GM10248 (cell line): ENCODE measurements at places on chromosomes 7 and 10.

DNA sequence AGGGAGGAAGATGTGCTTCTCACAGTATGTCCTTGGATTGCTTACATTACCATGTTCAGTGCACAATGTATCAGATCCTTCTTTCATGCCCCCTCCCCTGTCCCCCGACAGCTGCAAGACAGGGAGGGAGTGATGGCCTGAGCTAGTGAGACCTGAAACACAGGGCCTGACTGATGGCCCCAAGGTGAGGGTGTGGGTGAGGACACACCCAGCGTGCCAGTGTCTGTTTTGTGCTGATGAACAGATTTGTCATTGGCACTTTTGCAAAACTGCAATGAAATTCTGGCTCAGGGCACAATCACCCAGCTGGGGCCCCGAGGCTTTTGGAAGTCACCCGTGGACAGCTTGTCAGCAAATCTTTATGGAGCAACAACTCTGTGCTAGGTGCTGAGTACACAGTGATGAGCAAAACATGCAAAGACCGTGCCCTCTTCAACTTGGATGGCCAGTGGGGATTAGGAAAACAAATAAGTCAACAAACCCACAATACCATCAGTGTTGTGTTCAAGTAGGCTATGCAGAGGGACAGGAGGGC, 59.4 kb upstream of the EMX2 start:
- DNase-seq = no peak

DNA sequence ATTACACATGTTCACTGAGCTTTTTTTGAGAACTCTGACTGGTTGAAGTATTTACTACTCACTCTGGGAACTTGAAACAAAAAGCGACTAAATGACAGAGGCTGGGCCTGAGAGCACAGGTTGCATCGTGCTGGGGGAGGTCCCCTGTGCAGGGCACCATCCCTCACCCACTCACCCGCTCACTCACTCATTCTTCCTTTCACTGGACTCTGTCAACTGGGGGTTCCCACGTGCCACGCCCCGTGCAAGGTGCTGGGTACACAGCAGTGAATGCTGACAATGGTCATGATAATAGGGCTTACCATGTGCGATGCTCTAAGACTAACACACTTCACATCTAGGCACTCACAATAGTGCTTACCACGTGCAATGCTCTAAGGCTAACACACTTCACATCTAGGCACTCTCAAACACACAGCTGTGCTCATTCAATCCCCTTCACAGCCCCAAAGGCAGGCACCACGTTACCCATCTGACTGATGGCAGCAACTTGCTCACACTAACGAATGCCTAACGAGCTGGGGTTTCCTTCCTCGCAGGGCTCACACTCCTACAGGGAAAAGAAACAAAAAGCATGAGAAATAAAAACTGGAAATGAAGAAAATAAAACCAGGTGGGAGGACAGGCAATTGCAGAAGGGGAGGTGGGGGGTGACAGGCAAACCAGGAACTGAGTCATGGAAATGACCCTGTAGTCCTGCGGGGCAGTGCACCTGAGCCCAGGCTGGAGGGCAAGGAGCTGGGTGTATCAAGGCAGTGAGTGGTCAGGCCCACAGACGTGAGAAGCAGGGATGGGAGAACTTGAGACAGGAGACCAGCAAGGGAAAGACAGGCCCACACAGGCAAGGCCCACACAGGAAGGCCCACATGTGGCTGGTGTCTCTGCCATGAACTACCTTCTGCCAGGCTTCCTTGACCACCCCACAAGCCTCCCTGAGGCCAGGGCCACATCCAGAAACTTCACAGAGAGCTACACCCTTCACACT, 147.0 kb upstream of the FAM20C start:
- DNase-seq = no peak

- DNase-seq = no peak
Measured at GRCh38 chr10:130202984-130203621, 66.9 kb downstream of the GLRX3 start.

- no peak for DNase-seq
Measured at GRCh38 chr10:17758200-17758599, 6.2 kb downstream of the TMEM236 start.

DNA sequence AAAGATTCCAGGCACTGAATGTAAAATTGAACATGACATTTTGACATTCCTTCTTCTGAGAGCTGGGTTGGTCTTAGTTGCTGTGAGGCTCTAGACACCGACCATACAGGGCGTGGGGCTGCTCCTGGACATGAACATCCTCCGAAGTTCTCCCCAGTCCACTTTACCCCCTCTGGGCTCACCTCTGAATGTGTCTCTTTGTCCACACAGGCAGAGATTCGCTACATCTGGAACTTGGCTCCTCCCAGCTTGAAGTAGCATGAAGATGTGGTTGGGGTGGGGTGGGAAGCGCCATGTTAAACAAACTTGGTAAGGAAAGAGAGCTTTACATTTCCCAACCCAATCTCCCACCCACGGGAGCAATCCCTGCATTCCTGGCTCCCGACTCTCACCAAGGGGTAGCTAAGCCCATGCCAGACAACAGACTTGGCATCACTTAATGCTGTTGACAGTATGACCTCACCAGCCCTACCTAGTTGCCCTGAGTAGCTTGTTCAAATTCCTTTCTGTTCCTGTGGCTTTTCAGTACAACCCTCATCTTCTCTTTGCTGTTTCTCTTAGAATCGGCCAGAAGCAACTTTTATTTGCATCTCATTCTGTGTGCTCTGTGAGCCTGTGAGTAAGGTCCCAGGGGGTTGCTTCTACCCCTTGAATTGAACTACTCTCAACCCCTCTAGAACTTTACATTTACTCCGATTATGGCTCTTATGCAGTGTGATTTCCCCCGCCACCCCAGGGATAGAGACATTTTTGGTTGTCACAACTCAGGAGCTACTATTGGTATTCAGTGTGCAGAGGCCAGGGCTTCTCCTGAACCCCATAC, 211.4 kb downstream of the SEC23IP start:
- no peak for DNase-seq

- no peak for DNase-seq
Measured at GRCh38 chr10:121500701-121501332, 97.4 kb downstream of the FGFR2 start.

- no peak for DNase-seq
Measured at GRCh38 chr7:106561666-106562411, 99.1 kb downstream of the CCDC71L start.

DNA sequence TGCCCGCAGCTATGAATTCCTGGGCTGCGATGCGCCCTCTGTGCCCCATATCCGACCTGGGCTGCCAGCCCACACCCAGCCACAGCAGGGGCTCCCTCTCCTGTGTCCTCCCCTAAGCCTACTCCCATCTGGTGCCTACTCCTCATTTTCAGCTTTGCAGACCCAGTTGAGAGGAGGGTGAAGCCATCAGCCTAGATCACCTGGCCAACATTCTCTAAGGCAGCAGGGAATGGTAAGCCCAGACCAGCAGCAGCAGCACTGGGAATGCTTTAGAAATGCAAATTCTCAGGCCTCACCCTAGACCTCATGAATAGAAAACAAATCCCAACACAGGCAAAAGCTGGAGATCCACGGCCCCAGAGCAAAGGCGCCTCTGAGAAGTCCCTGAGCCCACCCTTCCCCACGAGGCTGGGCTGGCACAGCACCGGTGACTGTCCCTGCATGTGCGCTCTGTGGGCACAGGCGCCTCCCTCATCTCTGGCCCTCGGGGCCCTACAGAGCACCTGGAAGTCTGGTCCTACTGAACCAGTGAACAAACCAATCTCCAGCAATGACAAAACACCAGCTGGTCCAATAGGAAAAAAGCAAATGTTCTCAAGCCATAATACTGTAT, 161.4 kb downstream of the GFRA1 start:
- DNase-seq = no peak
